ENCODE measurements at places on chromosomes 1 and 21. TPM values are rescaled to one million over a fixed set of nuclear protein-coding genes. Genes with fewer than 3 reads are reported as not detected.

GRCh38 chr1:230270559-230271281, 155.4 kb downstream of the PGBD5 start:
- H3K27ac ChIP-seq, result peak overlapping the region; percentile 83
- H3K4me3 ChIP-seq, result no peak overlapping the region
- no peaks in the 10 kb centered on the region for H3K27me3 ChIP-seq
- H3K4me1 ChIP-seq, result peaks cover 53% of the 10 kb centered on the region

DDAH1 gene
- 15.6 TPM for total RNA-seq

SYT6 gene
- 0.14 TPM for total RNA-seq

GRCh38 chr21:31509194-31510017, 150.1 kb upstream of the SOD1 start:
- DNase-seq, result no peak
- H3K27me3 ChIP-seq, result no peaks in the 10 kb centered on the region
- H3K36me3 ChIP-seq, result no peaks in the 10 kb centered on the region
- peaks cover 4% of the 10 kb centered on the region for H3K4me1 ChIP-seq
- H3K4me3 ChIP-seq, result no peak overlapping the region

DNA sequence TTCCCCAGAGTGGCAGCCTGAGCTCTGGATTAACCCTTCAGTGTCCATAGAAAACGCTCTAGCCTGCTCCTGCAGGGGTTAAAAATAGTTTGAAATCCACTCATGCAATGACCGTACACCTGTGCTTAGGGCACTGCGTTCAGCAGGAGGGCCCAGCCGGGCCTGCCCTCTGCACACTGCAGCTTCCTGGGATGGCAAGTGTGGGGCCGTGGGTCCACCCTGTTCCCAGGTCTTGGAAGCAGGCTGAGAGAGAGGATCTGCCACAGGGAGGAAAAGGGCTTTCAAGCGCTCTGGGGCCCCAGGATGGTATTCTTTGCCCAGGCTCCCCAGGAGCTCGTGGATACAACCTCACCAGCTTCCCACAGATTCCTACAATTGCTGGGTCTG, 1.5 kb upstream of the S100B start:
- peaks cover 22% of the 10 kb centered on the region for H3K4me1 ChIP-seq
- peak overlapping the region; percentile 40 for H3K27ac ChIP-seq
- no peaks in the 10 kb centered on the region for H3K27me3 ChIP-seq
- no peak overlapping the region for H3K4me3 ChIP-seq
- H3K36me3 ChIP-seq, result no peaks in the 10 kb centered on the region

XCL2 gene
- total RNA-seq, result 10.0 TPM

- no peak overlapping the region for H3K27ac ChIP-seq
- no peaks in the 10 kb centered on the region for H3K36me3 ChIP-seq
- no peaks in the 10 kb centered on the region for H3K4me1 ChIP-seq
- peaks cover 7% of the 10 kb centered on the region for H3K27me3 ChIP-seq
- no peak overlapping the region for H3K4me3 ChIP-seq
Measured at GRCh38 chr1:29767088-29767685, 530.9 kb downstream of the PTPRU start.

DNA sequence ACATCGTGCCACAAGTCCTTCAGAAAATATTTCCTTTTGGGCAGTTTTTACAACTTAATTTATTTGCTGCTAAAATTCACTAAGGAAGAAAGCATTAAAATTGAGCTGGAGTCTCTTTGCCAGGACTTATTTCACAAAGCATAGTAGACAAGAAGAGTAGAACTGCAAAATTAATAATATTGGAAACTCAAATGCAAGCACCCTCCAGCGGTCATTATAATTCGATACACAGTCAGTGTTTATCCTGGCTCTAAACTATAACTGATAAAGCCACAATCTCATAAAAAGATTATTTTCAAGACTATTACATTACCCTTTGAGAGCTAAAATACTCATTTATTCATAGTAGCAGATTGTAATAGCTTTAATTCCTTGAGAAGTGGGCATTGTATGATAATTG, 655.4 kb downstream of the RWDD3 start:
- no peaks in the 10 kb centered on the region for H3K27me3 ChIP-seq
- no peak for DNase-seq
- H3K27ac ChIP-seq, result no peak overlapping the region
- no peaks in the 10 kb centered on the region for H3K36me3 ChIP-seq

GRCh38 chr1:29387210-29387609, 150.9 kb downstream of the PTPRU start:
- DNase-seq, result no peak
- no peaks in the 10 kb centered on the region for H3K4me1 ChIP-seq
- H3K4me3 ChIP-seq, result no peak overlapping the region
- H3K27ac ChIP-seq, result no peak overlapping the region
- H3K27me3 ChIP-seq, result peaks cover 44% of the 10 kb centered on the region
- no peaks in the 10 kb centered on the region for H3K36me3 ChIP-seq

ADCY10 gene
- total RNA-seq, result not detected

DNA sequence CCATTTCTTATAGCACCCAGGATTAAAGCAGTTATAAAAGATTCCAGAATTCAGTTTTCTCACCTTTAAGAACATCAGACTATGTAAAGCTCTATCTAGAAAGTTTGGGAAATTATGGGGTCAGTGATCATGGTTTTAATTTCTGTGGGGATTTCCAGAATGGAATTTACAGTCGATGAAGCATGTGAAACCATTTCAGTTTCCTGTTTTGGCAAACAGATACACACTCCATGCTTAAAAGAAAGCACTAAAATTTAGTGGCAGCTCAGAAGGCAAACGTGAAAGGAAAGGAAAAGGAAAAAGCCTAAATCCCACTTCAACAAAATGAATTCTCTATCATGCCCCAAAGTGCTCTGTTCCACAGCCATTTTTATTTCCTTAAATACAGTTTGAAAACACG, 60.4 kb downstream of the FYB2 start:
- no peak overlapping the region for H3K4me3 ChIP-seq
- no peak overlapping the region for H3K27ac ChIP-seq
- no peaks in the 10 kb centered on the region for H3K36me3 ChIP-seq
- no peaks in the 10 kb centered on the region for H3K4me1 ChIP-seq

DNA sequence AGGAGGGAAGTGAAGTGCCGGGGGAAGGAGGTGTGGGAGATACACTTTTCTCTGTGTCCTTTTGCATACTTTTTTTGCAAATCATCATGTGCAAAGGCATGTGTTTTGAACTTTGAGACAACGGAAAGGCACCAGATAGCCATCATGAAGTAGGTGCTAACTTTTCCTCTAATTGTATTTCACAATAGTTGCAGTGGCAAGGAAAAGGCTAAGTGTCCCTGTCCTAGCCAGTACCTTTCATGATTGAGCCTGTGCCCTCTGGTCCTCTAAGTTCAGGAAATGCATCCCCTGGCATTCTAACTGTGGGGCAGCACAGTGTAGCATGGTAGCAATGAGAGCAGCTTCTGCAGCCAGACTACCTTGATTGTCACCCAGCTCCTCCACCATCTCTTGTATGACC, 186.2 kb downstream of the ADSS2 start:
- no peak overlapping the region for H3K4me3 ChIP-seq
- no peaks in the 10 kb centered on the region for H3K36me3 ChIP-seq
- H3K27ac ChIP-seq, result no peak overlapping the region
- no peaks in the 10 kb centered on the region for H3K27me3 ChIP-seq

GRCh38 chr1:204094313-204094729, 21.4 kb downstream of the SOX13 start:
- no peak overlapping the region for H3K4me3 ChIP-seq
- peaks cover 39% of the 10 kb centered on the region for H3K4me1 ChIP-seq
- no peak for DNase-seq
- no peaks in the 10 kb centered on the region for H3K36me3 ChIP-seq

- H3K27me3 ChIP-seq, result no peaks in the 10 kb centered on the region
- no peaks in the 10 kb centered on the region for H3K36me3 ChIP-seq
- DNase-seq, result no peak
- no peak overlapping the region for H3K27ac ChIP-seq
Measured at GRCh38 chr1:151905070-151905442, 4.3 kb downstream of the THEM4 start.

DNA sequence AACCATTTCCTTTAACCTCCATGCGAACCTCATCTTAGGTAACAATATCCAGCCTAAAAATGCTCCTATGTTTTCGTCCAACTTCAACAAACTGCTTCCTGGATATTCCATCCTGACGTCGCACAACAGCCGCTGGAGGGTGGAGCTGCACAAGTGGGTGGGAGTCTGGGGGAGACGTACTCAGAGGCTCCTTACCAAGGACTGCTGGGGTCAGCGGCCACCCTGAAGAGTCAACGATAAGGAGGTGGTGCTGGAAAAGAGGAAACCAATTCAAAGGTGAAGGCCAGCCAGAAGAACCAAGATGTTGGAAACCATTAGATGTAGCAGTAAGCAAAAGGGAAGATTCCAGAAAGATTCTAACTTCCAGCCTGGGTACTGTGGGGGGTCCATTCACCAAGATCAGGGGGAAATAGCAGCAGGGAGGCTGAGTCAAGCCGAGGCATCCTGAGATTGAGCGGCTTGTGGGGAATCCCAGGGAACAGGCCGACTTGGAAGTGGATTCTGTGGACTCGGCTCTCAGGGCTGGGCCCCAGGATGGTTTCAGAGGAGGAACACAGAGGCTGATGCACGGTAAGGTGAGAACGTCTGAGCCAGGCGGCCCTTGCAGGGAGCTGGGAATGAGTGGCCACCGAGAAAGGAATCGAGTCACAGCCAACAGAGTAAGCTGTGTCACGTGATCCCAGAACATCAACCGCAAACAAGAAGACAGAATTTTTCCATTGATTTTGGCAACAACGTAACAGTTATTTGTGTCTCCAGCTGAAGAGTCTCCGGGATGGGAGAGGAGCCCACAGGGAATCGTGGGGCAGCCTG, 375.7 kb downstream of the NPHP4 start:
- no peak overlapping the region for H3K4me3 ChIP-seq
- H3K27ac ChIP-seq, result no peak overlapping the region
- DNase-seq, result no peak
- H3K36me3 ChIP-seq, result no peaks in the 10 kb centered on the region
- peaks cover 8% of the 10 kb centered on the region for H3K27me3 ChIP-seq

GRCh38 chr1:9687120-9687873, 35.8 kb downstream of the PIK3CD start:
- H3K27ac ChIP-seq, result peak overlapping the region; percentile 65
- H3K36me3 ChIP-seq, result peaks cover 11% of the 10 kb centered on the region
- peaks cover 98% of the 10 kb centered on the region for H3K4me1 ChIP-seq
- H3K4me3 ChIP-seq, result peak overlapping the region; percentile 62

- no peak overlapping the region for H3K4me3 ChIP-seq
- no peak for DNase-seq
- H3K36me3 ChIP-seq, result no peaks in the 10 kb centered on the region
- H3K4me1 ChIP-seq, result no peaks in the 10 kb centered on the region
Measured at GRCh38 chr1:216015116-216015515, 408.1 kb downstream of the USH2A start.

OR2L8 gene
- total RNA-seq, result 1.9 TPM

ZNF678 gene
- total RNA-seq, result 24.5 TPM

DNA sequence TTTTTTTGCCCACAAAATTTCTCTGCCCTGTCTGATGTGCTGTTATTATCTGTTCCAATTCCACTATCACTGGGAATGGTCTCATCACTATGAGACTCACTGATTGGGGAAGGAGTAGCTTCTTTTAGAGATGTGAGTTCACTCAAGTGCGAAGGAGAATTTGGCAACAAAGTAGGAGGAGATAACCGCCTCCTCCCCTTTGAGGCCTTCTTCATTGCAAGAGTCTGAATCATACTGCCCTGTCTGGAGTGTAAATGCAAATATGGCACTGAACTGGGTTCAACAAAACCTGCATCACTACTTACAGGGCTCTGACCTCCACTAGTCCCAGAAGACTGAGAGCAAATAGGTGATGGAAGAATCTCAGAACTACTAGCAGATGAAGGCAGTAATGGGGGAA, 83.4 kb downstream of the ASH1L start:
- no peaks in the 10 kb centered on the region for H3K4me1 ChIP-seq
- DNase-seq, result no peak
- no peak overlapping the region for H3K27ac ChIP-seq
- H3K27me3 ChIP-seq, result no peaks in the 10 kb centered on the region
- peaks cover 77% of the 10 kb centered on the region for H3K36me3 ChIP-seq
- no peak overlapping the region for H3K4me3 ChIP-seq

DNA sequence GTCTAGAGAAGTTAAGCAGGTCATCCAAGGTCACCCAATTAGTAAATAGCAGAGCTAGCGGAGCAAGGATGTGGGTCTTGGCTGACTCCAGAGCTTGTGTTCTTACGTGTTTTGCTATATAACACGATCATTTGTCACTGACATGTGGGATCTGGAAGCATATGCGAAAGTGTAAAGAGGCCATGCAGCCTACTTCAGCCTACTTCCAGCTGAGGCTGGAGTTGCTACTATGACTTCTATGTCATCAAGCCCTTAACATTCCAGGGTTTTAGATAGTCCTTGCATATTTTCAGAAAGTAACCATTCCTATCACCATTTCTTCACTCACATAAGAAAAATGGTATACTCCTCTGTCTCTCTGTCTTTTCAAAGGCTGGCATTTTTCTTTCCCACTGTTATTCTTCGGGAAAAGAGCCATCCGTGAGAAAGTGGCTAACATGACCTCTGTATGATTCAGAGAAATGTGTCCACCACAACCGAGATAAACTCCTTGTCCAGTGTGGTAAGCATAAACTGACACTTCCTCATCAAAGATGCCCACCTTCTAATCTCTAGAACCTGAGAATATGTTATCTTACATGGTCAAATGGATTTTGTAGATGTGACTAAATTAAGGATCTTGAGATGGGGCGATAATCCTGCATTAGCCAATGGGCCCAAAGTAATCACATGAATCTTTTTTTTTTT, 24.0 kb upstream of the ABL2 start:
- no peak for DNase-seq
- no peaks in the 10 kb centered on the region for H3K27me3 ChIP-seq
- H3K4me3 ChIP-seq, result no peak overlapping the region
- H3K4me1 ChIP-seq, result no peaks in the 10 kb centered on the region

GRCh38 chr1:33465316-33465715, 7.1 kb upstream of the ZSCAN20 start:
- no peak overlapping the region for H3K4me3 ChIP-seq
- no peaks in the 10 kb centered on the region for H3K27me3 ChIP-seq
- no peaks in the 10 kb centered on the region for H3K36me3 ChIP-seq
- H3K4me1 ChIP-seq, result peaks cover 48% of the 10 kb centered on the region
- no peak overlapping the region for H3K27ac ChIP-seq

MRPL55 gene
- 39.0 TPM for total RNA-seq

DNA sequence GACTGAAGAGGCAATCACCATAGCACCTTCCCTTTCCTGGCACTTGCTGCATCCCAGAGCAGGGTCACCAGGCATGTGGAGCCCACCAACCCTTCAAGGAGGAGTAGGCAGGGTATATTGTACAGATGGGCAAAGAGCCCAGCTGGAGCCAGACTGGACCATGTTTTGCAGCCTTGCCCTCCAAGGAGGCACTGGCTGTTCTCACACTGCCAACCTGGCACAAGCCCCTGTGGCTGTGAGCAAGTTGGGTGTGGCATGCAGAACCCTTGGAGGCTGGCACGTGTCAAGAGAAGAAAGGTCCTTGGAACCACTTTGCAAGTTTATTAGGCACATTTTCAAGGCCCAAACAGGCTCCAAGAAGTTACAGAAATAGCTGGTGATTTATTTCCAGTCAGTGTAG, 146.4 kb downstream of the FOXD2 start:
- H3K27me3 ChIP-seq, result no peaks in the 10 kb centered on the region
- no peaks in the 10 kb centered on the region for H3K36me3 ChIP-seq
- peak; percentile 11 for DNase-seq
- no peak overlapping the region for H3K27ac ChIP-seq
- H3K4me3 ChIP-seq, result no peak overlapping the region
- H3K4me1 ChIP-seq, result no peaks in the 10 kb centered on the region

Data from spleen (tissue), 13 donors.